ENCODE measurements at places on chromosomes 3 and 15.

- DNase-seq, result peak; percentile 4
These were observed 16.9 kb downstream of the SLC24A1 start for GRCh38 chr15:65638681-65639089.

GRCh38 chr3:105798381-105798934, 70.4 kb downstream of the CBLB start:
- no peak for DNase-seq

- no peak for DNase-seq
These were observed 730 bp downstream of the MYD88 start for GRCh38 chr3:38139191-38139590.

GRCh38 chr15:35750051-35750450, 204.1 kb upstream of the DPH6 start:
- no peak for DNase-seq

GRCh38 chr3:86249833-86250232, 741.1 kb downstream of the VGLL3 start:
- DNase-seq, result no peak

GRCh38 chr3:124859025-124859424, 28.1 kb downstream of the ITGB5 start:
- no peak for DNase-seq

DNA sequence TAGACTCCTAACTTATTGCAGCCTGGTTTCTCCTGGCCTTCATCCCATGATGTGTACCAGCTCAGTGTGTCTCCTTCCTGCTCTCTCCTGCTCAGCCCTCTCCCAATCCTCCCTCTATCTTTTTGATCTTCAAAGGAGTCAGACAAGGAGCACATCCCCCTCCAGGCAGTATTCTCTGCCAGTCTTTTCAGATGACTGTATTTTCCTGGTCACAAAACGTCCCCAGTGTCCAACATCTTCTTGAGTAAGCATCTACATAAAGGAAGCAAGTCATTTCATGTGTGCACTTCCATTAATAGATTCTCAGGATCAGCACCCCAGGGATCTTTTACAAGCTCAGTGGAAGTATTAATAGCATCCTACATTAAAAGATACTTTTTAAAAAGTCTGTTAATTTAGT, 148.9 kb upstream of the THBS1 start:
- DNase-seq, result no peak

GRCh38 chr15:45205192-45205591, 17.4 kb upstream of the SHF start:
- DNase-seq, result peak; percentile 40

DNA sequence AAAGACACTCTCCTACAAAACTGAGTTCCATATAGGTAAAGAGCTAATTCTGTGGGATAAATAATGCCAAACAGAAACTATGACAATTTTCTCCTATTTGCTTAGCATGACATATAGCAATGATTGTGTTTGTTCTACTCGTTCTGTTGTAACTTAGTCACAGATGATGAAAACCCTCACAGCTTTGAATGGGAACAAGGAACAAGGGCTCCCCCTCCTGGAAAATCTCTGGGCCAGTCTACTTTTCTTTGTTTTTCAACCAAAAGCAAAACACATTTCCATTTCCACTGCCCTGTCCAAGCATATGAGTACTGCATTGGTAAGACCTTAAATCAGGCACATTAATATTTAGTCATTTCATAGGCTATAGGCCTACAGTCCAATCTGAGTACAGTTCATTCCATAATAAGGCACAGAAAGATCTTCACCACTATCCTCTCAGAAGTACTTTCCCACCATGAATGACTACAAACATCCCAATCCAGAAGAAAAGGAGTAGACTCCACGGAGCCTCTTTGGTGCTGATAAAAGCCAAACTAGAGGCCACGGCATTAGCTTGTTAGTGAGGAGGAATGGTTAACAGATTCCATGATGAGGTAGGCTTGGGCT, 67.1 kb downstream of the ATP8B4 start:
- no peak for DNase-seq

- no peak for DNase-seq
These were observed 125.0 kb upstream of the TRIM42 start for GRCh38 chr3:140552898-140553297.

- DNase-seq, result no peak
These were observed 25.1 kb downstream of the SLC6A20 start for GRCh38 chr3:45771166-45771775.

DNA sequence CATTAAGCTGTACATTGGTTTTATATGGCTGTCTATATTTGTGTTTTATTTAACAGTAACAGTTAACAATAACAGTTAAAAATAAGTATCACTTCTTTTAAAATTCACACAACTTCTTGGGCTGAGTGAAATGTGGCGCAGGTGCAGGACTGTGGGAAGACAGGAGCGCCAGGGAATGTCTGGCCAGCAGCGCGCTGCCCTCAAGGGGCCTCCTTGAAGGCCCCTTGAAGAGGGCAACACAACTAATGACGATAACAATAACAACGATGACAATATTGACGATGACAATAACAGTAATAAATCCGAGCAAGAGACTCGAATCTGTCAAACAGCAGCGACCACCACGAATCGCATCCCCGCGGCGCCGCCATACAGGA, 411 bp upstream of the PPP2R3A start:
- no peak for DNase-seq

- no peak for DNase-seq
These were observed 65.5 kb downstream of the CCR4 start for GRCh38 chr3:33016846-33017405.

DNA sequence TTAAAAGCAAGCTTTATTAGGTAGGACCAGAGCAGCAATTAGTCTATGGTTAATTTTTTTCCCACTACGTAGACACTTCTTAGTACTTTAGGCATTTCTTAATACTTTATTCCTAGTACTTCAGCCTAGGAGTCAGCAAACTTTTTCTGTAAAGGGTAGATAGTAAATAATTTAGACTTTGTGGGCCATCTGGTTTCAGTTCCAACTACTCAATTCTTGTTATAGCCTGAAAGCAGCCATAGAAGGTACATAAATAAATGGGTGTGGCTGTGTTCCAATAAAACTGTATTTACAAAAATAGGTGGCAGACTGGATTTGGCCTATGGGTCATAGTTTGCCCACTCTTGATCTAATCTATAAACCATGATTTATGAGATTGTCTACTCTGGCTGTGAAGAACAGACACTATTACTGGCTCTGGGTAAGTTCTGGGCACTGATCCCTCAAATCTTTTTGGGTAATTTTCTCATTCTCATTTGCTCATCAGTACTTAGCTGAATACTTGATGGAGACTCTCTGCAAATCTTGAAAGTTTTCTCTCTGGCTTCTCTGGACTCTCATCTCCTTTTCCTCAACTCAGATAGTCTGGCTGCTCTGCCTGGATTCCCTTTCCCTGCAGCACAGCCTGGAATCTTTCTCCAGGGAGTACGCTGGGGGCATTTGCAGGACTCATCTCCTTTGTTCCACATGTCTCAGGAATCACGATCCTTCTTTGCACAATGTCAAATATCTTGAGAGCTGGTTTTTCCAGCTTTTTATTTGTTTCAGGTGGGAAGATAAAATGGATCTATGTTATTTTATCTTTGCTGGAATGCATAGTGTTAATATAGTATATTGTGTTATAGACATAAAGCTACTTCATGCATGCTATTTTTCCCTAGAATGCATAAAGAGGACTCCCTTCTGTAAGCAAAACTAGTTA, 524.8 kb upstream of the TBL1XR1 start:
- no peak for DNase-seq

DNA sequence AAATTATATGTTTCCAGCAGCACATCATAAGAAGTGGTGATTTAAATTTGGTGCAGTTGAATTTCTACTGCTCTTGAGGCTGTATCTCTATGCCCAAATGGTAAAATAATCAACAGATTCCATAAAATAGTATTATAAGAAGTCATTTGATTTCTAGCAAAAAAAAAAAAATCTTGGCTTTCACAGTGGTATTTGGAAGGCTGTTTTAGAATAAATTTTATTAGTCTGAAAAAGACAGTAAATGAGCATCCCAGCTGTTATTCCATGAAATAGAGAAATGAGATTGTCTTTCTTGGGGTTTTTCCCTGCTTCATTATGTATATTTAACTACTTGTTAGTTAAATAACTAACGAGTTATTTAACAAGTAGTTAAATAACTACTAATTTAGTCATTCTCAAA, 156.0 kb upstream of the ABI3BP start:
- DNase-seq, result no peak

DNA sequence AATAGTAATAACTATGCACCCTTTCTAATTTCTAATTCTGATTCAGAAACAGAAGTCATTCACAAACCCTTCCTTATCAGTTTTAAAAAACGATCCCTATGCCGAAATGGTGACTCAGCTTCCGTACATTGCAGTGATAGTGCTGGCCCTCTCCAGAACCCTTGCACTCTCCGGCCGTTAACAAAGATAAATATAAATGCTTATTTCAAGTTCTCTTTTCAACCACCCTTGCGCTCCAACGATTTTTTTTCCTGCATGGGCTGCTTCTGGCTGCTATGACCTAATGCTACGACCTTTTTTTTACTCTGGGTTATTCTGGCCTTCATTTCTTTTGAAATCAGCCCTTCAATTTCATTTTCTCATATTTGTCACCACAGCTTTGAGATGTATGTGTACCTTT, 646.2 kb downstream of the NTRK3 start:
- no peak for DNase-seq

DNA sequence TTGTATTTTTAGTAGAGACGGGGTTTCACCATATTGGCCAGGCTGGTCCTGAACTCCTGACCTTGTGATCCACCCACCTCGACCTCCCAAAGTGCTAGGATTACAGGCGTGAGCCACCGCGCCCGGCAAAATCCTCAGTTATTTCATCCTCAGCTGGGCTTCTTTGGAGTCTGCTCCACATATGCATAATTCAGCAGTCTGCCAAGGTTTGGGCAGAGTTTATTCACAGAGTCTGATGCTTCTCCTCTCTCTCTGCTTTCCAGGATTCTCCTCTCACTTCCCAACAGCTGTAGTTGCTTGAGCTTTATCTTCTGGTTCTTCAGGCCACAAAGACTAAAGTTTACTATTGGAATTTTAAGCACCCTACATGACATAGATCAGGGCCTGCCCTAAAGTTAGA, 8.2 kb downstream of the ZNF106 start:
- DNase-seq, result no peak

GRCh38 chr3:98504539-98504938, 7.1 kb downstream of the OR5K2 start:
- DNase-seq, result no peak

- peak; percentile 30 for DNase-seq
These were observed 1.5 kb downstream of the WHAMM start for GRCh38 chr15:82810890-82811426.

GRCh38 chr3:60730371-60730770, 520.9 kb downstream of the FHIT start:
- DNase-seq, result no peak

- no peak for DNase-seq
These were observed 52.8 kb downstream of the FAM43A start for GRCh38 chr3:194738254-194739093.

GRCh38 chr3:32176989-32177701, 61.3 kb upstream of the CMTM8 start:
- peak; percentile 53 for DNase-seq

- no peak for DNase-seq
These were observed 4.4 kb downstream of the SH3BP5 start for GRCh38 chr3:15327941-15328340.

DNA sequence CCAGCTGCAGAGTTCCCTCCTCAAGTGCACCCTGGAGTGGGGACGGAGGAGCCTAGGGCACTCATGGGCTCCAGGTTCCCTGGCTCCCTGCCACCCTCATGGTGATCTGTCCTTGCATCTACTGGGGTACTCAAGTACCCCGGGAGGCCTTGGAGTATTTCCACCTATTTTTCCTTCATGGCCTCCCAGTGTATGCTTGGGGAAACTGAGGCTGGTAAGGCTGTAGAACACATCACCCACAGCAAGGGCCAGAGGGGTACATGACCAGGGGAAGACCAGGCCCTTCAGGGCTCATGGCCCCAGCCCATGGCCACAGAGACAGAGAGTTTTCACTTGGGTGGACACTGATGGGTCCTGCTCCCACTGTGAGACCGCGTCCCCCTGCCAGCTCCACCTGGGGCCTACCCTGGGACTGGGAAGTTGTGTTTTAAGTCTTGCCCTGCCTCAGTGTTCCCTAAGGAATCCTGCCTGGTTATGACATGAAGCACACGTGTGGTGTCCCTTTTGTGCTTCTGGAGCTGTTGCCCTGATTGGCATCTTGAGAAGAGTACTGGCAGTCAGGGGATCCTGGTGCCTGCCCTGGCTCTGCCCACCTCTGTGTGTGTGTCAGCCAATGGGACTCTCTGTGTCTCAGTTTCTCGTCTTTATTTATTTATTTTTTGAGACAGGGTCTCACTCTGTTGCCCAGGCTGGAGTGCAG, 132.8 kb downstream of the TJP1 start:
- DNase-seq, result no peak

DNA sequence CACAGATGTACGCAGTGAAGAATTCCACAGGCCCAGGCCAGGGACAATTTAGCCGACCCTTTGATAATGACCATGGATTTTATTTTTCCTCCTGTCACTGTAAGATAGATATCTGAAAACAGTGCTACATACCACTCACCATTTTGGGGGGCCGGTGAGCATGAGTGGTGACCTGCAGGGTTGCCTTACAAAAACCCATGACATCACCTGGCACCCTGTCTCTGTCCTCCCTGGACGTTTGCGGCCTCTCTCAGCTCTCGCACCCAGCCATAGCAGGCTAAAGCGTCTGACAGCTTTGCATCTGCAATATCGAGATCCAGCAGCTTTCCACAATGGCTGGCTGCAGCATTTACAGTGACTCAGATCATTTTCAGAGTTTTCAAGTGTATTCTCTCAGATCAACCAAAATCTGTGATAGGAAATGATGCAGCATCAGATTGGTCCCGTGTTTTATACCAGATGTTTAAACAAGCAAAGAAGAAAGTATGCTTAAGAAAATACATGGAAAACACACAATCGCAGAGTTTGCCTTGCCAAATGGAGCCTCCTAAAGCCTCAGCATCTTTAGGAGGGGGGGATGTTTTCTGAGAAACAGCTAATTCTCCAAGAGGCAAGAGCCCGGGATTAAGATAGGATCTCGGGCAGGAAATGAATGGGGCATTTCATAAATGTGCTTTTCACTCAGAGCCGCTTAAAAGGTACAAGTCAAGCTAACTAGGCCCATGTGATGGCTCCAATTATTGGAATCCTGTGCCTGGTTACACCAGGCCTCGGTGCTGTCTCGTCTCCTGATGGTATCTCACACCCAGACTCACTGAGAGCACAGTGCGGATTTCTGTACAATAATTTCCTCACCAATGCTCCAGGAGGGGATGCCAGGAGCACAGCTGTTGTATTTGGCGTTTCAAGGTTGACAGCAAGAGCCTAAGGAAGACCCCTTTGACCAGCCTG, 257.3 kb downstream of the XXYLT1 start:
- no peak for DNase-seq

DNA sequence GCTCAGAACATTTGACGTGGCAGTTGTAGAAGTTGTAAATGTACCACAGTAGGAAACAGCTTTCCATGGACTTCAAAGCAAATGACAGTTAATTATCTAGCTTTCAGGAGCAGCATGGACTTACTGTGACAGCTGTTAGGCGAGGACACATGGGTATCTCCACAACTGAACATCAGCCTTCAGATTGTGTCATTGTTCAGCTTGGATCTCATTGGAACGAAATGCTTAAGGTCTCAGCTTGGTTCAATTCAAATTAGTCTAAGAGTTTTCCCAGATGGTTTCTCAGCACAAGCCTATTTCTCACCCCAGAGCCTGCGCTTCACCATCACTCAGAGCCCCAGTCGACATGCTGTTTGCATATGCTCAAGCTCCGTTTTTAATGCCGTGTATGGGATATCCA, 21.1 kb upstream of the GYG1 start:
- no peak for DNase-seq

GRCh38 chr3:186283651-186284348, 78.2 kb downstream of the DGKG start:
- no peak for DNase-seq

- no peak for DNase-seq
These were observed 89.7 kb upstream of the CMC1 start for GRCh38 chr3:28151608-28152228.

Measured in activated T-cell treated with anti-CD3 and anti-CD28 coated beads for 24 hours (primary cell).